ENCODE measurements at places on chromosomes 12 and 14.

- DNase-seq = peak; percentile 30
Observed at GRCh38 chr14:103385929-103386712, 906 bp downstream of the MARK3 start.

- DNase-seq = no peak
Observed at GRCh38 chr12:10361084-10361483, 28.8 kb downstream of the KLRK1 start.

DNA sequence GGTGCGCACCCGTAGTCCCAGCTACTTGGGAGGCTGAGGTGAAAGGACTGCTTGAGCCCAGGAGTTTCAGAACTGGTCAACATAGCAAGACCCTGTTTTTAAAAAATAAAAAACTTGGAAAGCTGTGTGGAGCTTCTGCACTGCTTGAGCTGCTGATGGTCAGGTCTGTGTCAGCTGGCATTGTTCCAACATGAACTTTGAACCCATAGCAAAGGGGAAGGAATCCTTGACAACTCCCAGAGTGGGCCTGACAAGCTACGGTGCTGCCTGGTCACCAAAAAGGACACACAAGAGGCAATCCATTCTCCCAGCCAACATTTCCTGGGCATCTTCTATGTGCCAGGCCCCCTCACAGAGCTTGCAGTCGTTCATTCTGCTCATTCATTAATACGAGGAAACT is 16.4 kb upstream of the LTBP2 start:
- DNase-seq = no peak

DNA sequence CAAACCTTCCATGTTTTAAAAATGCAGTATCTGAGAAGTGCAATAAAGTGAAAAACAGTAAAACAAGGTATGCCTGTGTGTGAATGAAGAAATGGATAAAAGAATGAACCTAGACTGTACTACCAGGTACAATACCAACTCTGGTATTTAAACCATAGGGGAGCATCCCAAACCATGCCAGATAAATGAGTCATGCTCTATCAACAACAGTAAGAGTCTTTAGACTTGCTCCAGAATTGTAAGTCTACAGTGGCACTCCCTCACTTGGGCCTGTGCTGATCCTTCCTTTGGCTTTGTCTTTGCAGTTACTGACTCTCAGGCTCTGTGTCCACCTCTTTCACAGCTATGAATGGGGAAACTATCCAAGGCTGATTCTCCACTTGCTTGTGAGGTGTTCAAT is 38.1 kb downstream of the BBS10 start:
- DNase-seq = no peak

GRCh38 chr12:25034676-25035075 is 85.8 kb upstream of the BCAT1 start:
- no peak for DNase-seq

- no peak for DNase-seq
Observed at GRCh38 chr12:84201976-84202375, 710.6 kb downstream of the SLC6A15 start.

- no peak for DNase-seq
Observed at GRCh38 chr12:119288576-119288975, 46.0 kb upstream of the CCDC60 start.

- no peak for DNase-seq
Observed at GRCh38 chr14:23589606-23590005, 11.0 kb upstream of the JPH4 start.

DNA sequence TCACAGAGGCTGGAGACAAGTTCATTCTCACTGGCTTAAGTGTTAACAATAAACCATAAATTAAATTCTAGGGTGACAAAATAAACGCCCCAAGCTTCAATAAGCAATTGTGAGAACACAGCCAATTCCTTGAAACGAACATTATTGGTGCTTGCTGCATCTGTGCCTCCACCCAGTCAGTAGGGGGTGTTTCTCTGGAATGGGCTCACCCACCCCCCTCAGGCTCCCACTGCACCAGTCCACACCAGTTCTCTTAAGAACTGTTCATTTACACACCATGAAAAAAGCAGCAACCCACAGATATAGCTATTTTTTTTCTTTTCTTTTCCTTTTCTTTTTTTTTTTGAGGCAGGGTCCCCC is 34.7 kb downstream of the CDC42BPB start:
- no peak for DNase-seq

GRCh38 chr14:72573725-72574417 is 320.0 kb downstream of the DPF3 start:
- no peak for DNase-seq

DNA sequence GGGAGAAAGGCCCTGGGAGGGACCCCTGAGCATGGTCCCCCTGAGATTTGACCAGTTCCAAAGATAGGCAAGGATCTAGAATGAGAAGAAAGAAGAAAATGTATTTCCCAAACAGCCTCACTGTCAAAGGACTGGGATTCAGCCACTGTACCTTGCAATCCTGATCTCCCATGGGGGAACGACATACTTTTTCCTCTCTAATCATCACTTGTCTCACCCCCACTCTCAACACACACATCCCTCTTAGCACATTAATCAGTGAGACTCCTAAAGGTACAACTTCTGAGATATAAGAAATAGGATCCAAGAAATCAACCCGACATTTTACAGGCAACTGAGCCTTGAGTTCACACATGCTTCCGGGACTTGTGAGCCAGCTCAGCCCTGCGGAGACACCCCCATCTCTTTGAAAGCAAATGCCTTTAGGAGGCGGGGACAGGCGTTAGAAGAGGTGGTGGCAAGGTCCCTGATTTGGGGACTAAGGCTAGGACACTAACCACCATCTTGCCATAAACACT is 1.4 kb downstream of the MAP3K9 start:
- DNase-seq = peak; percentile 45

GRCh38 chr14:94043756-94044475 is 17.8 kb downstream of the OTUB2 start:
- DNase-seq = no peak

- DNase-seq = no peak
Observed at GRCh38 chr14:51491776-51492175, 159.9 kb upstream of the FRMD6 start.

DNA sequence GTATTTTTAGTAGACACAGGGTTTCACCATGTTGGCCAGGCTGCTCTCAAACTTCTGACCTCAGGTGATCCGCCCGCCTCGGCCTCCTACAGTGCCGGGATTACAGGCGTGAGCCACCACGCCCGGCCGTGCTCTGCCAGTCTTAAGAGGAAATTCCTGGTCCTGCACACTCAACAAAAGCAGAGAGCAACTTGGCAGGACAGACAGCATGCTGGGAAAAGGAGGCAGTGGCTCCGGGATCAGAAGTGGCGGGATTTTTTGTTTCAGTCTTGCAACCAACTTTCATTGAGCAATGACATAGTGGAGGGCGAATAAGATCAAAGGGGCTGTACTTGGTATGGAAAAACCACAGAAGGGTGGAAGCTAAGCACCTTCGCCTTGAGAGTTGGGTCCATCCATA is 2.1 kb downstream of the CKAP4 start:
- DNase-seq = no peak

DNA sequence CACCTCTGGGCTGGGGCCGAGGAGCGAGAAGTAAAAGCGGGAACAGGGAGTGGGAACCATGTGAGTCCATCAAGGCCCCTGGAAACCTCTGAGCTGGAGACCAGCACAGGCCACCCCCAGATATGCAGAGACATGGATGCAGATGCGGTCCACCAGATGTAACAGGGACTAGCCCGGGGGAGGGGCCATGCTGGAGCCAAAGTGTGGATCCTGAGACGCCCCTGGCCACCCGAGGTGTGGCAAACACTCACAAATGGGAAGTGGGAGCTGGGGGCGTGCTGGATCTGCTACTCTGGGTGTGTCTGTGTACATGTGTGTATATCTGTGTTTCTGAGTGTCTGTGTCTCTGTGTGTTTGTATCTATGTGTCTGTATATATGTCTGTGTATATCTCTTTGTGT is 12.8 kb downstream of the MYL2 start:
- no peak for DNase-seq

DNA sequence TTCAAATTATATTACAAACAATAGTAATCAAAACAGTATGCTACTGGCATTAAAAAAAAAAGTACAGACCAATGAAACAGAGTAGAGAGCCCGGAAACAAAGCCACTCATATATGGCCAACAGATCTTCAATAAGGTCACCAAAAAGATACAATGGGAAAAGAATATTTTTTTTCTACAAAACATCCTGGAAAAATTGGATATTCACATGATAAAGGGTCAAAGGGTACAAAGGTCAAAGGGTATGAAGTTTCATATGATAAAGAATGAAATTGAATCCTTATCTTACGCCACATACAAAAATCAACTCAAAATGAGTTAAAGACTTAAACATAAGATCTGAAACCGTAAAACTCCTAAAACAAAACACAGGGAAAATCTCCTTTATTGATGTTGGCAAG is 168.5 kb upstream of the PELI2 start:
- no peak for DNase-seq

DNA sequence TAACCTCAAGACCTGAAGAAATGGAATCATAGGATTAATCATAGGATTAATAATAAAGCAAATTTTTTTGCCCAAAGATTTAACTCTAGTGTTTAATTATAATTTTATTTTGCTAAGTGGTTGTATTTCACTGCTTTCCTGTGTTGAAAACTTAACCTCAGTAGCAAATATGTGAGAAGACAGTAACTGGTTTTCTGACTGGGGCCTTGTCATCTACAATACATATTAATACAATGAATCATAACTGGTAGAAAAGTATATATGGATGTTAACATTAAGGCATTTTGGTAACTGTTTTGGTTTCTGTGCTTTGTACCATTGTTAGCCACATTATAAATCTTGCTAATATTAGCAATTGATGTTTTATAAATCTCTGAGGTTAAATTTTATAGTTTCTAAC is 92.2 kb downstream of the ACSS3 start:
- no peak for DNase-seq
